NAMALWA (cell line): ENCODE measurements at places on chromosomes 2 and 18.

- DNase-seq = no peak
Observed at GRCh38 chr2:188091220-188091619, 200.5 kb upstream of the GULP1 start.

DNA sequence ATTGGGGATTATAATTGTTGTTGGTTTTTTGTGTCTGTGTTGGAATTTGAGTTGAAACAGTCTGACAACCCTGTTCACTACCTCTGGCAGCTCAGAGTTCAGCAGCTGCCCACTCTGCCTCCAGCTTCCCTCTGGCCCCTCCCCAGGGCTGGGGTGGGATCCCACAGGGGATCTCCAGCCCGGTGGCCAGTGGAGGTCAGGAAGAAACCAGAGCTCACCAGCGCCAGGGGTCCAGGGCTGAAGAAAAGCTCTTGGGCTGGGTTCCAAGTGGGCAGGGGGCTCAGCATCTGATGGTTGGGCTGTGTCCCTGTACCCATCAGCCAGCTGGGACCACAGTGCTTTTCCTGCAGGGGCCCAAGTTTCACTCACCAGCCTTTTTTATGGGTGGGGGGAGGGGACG, 16.5 kb upstream of the NCL start:
- DNase-seq = no peak

GRCh38 chr18:13756261-13756660, 29.8 kb downstream of the RNMT start:
- DNase-seq = no peak

DNA sequence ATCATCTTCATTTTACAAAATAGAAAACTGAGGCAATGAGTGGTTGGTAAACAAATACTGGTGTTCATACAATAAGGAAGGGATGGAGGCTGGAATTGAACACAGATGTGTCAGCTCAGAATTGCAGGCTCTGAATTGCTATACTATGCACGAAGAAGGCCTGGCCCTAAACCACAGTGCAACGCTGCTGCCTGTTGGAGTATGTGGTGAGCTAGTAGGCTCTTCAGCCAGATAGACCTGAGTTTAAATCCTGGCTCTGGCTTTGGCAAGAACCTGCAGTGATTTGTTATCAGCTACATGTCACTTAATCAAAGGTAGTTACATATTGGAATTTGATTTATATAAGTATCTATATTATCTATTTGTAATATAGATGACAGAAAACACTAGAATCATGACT, 1602.4 kb upstream of the CELF4 start:
- no peak for DNase-seq

GRCh38 chr18:765764-766549, 46.1 kb downstream of the YES1 start:
- no peak for DNase-seq

DNA sequence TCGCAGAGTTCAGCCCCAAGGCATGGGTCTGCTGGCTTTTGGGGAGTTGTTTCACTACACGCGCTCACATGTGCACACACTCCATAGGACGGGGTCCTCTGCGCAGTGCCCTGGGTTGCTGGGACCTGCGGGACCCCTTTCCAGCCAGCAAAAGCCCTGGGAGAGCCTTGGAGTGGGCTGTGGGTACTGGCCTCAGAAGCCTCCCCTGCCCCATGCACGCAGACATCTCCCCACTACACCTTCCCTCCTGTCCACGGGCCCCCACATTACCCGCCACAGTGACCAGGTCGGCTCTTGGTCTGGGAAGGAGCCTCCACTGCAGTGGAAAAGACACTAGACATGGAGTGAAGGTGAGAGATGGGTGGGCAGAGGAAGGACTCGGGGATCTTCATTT, 48.5 kb downstream of the FAM168B start:
- no peak for DNase-seq

- no peak for DNase-seq
Observed at GRCh38 chr2:205650450-205650849, 31.9 kb upstream of the NRP2 start.

DNA sequence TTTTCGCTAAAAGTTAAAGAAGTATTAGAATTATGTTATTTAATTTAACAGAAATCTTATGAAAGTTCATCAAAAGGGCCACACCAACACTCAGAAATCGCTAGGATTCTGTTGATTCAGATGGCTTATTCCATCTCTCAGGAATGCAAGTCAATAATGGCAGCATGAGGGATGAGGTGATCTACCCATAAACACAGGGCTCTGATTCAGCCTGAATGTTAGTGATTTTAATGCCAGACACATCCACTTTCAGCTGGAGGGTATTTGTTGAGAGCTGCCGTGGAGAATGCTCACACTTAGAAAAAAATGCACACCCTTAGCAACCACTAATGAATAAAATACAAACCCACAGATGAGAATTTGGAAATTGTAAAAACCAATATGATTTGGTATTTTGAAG, 173.3 kb upstream of the ERBB4 start:
- DNase-seq = no peak

DNA sequence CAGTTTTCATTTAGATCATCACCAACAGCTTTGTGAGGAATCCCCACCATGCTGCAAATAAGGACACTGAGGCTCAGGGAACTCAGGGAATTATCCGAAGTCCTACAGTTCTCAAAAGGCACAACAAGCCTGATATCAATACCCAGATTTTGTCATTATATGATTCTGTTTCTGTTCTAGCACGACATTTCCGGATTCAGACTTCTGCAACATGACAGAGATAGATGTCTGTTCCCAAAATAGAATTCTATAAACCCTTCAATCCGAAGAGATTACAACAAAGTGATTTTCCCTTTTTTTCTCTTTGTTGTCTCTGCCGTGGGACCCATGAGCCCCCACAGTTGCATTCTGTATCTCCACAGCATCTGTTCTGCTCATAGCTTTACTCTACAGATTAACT, 72.0 kb downstream of the DOCK10 start:
- DNase-seq = no peak

GRCh38 chr2:216810399-216811160, 49.3 kb downstream of the TNP1 start:
- no peak for DNase-seq

GRCh38 chr2:126661702-126662500, 5.9 kb downstream of the GYPC start:
- DNase-seq = no peak

DNA sequence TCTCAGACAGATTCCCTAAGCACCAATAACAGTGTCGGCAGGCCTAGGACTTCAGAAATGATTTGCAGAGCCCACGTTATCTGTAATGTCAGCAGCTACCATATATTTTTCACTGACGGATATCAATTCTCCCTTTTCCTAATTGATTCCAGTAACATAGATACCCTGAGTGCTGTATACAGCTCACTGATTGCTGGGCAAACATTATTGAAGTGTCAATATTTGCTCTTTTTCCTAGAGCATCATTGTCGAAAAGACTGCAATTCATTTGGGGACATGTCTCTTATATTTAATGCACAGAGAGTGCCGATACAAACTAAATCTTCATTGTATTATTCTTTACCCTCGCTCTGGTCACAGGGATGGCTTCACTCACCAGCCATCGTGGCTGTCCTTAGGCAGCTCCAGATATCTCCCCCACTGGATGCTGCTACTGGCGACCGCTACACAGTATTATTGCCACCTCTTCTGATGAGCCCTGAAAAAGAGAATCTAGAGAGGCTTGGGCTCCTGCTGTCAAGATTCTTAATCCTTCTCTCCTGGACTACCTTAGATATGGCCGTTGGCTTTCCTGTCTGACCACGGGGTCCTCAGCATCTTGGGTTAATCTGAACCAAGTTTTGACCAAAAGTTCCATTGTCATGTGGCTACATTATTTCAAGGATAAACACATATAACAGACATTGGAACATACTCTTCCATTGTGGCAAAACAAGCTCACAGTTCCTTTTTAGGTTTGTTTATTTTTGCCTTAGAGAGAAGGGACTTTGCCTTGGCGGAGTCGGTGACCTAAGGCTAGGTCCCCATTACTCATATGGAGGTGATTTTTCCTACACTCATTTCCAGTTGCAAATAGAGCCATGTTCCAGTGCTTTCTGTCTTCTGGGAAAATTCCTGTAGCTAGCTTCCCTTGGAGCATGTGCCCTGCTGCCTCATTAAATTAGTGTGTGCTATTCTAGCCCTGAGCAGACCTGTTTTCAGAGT, 105.4 kb downstream of the CPO start:
- DNase-seq = no peak

- no peak for DNase-seq
Observed at GRCh38 chr2:234286956-234287355, 209.9 kb downstream of the ARL4C start.

GRCh38 chr2:140929849-140930248, 1201.0 kb downstream of the LRP1B start:
- no peak for DNase-seq

DNA sequence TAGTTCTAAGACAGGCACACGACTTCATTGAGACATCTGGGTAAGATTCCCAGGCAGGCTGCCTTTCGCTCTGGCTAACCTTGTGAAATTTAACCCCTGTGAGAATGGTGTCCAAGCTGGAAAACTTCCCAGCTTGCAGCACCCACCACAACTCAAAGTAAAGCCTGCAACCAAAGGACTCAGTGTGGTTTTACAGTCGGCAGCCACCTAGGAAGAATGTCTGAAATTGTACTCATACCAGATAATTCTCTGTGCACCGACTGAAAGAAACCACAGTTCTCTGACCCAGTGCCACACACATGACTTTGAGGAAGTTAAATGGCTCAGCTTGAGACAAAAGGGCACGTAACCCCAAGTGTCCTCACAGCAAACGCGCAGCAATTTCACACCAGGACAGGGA, 125.7 kb downstream of the RBMS1 start:
- peak; percentile 9 for DNase-seq

DNA sequence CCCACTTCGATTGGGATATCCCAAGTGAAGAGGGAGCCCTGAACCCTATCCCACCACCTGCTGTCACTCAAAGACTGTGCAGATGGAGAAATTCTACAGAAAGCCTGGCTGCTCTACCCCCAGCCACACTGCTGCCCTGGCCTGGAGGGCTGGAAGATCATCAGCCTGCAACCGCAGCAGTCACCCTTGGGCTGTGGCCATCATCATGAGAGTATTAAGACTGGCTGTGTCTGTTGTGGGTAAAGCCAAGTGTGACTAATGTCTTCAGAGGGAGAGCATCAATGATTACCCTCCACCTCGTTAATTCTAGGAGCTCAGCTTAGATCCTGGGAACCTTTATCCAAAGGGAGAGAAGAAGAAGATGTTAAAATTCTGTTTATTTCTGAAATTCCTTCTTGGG, 221.5 kb downstream of the TFCP2L1 start:
- DNase-seq = no peak

- peak; percentile 26 for DNase-seq
Observed at GRCh38 chr2:173898178-173898668, 67.0 kb downstream of the SP3 start.

- DNase-seq = no peak
Observed at GRCh38 chr2:147649286-147649685, 195.5 kb upstream of the ACVR2A start.

DNA sequence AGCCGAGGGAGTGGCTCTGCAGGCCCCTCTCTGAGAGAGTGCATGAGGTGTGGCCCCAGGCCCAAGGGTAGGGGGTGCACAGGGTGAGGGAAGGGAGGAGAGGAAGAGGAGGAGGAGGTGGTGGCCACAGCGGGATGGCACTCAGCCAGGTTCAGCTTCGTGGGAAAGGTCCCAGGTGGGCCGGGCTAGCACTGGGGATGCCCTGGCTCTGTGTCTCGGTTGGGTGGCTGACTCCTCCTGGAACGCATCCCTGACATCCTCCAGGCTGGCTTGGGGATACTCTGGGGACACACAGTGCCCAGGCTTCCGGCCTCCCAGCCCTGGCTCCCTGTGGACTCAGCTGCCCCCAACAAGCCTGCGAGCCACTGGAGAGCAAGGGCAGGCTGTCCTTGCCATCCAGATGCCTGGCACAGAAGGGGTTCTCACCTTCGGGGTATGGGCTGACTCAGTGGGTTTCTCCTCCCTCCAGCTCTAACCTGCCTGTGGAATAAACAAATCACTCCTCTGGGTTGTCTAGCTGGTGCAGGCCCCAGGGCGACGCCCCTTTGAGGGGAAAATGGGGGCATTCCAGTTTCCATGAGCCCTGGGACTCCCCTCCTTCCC, 582 bp upstream of the ZAP70 start:
- no peak for DNase-seq

DNA sequence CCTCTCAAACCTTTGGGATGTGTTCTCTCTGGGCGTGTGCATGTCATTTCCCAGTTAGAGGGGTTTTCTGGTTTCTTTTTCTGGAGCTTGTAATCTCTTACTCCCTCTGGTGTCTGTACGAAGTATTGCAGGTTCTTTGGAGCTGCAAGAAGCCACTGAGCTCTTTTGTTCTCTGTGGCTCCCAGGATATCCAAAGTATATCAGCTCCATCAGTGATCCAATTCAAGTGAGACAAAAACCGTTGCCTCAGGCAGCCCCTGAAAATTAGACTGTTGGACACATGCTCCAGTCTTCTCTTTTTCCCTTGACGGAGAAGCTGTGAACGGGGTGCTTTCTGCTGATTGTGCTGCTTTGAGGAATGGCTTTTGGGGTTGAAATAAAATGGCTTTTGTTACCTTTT, 59.0 kb upstream of the LDLRAD4 start:
- peak; percentile 81 for DNase-seq

DNA sequence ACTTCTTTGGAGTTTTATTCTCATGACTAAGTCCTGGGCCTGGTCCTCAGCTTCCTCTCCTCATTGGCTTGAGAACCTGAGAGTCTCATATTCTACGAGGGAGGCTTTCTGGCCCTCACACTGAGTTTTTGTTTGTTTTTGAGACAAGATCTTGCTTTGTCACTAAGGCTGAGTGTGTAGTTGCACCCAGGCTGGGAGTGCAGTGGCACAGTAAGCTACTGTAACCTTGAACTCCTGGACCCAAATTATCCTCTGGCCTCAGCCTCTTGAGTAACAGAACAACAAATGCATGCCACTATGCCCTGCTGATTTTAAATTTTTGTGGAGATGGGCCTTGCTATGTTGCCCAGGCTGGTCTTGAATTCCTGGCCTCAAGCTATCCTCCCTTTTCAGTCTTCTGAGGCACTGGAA, 22.6 kb downstream of the PRKRA start:
- no peak for DNase-seq

GRCh38 chr2:96680561-96681141, 38.1 kb downstream of the FER1L5 start:
- DNase-seq = no peak
